ENCODE measurements at places on chromosomes 4 and X. TPM values are rescaled to one million over a fixed set of nuclear protein-coding genes. Genes with fewer than 3 reads are reported as not detected.

DNA sequence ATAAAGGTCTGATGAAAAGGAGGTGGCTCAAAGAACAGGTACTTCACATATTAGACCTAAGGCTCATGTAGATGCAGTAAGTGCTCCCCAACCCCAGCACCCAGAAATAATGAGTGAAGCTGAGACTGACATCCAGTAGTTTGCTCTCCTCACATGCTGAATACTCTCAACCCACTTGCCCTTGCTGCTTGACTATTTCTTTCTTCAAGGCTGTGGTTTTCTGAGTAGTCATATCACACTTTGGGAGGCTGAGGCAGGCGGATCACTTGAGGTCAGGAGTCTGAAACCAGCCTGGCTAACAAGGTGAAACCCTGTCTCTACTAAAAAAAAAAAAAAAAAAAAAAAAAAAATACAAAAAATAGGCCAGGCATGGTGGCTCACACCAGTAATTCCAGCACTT, 51.5 kb upstream of the PRPS1 start:
- H3K4me3 ChIP-seq, result no peak overlapping the region
- peaks cover 3% of the 10 kb centered on the region for H3K36me3 ChIP-seq

- no peaks in the 10 kb centered on the region for H3K27me3 ChIP-seq
- H3K4me3 ChIP-seq, result no peak overlapping the region
- no peak for DNase-seq
- no peaks in the 10 kb centered on the region for H3K36me3 ChIP-seq
Measured at GRCh38 chr4:38223782-38224236, 263.6 kb downstream of the PTTG2 start.

GRCh38 chrX:30814978-30815377, 74.1 kb downstream of the TAB3 start:
- H3K36me3 ChIP-seq, result no peaks in the 10 kb centered on the region
- H3K27me3 ChIP-seq, result no peaks in the 10 kb centered on the region
- no peak for DNase-seq
- H3K4me1 ChIP-seq, result peaks cover 6% of the 10 kb centered on the region

DNA sequence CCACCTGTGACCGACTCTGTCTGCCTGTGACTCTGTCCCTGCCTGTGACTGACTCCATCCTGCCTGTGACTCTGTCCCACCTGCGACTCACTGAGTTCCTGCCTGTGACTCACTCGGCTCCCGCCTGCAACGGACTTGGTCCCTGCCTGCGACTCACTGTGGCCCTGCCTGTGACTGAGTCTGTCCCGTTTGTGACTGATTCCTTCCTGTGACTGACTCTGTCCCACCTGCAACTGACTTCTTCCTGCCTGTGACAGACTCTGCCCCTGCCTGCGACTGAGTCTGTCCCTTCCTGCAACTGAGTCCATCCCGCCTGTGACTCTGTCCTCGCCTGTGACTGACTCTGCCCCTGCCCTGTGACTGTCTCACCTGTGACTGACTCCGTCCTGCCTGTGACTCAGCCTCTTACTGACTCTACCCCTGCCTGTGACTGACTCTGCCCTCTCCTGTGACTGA, 9.6 kb upstream of the UVSSA start:
- peaks cover 63% of the 10 kb centered on the region for H3K36me3 ChIP-seq
- no peaks in the 10 kb centered on the region for H3K27me3 ChIP-seq
- peak overlapping the region; percentile 69 for H3K27ac ChIP-seq
- H3K4me1 ChIP-seq, result peaks cover 25% of the 10 kb centered on the region

Gene SPINK2
- 1.9 TPM for total RNA-seq

- H3K4me1 ChIP-seq, result peaks cover 9% of the 10 kb centered on the region
- peaks cover 11% of the 10 kb centered on the region for H3K27me3 ChIP-seq
- no peaks in the 10 kb centered on the region for H3K36me3 ChIP-seq
- no peak overlapping the region for H3K27ac ChIP-seq
Measured at GRCh38 chr4:149997881-149998421, 80.3 kb upstream of the DCLK2 start.

GRCh38 chrX:37776283-37776986, 3.4 kb upstream of the CYBB start:
- peaks cover 21% of the 10 kb centered on the region for H3K4me1 ChIP-seq
- no peak overlapping the region for H3K4me3 ChIP-seq
- DNase-seq, result peak; percentile 41
- no peaks in the 10 kb centered on the region for H3K36me3 ChIP-seq

Gene SCFD2
- 30.9 TPM for total RNA-seq

Gene EPHA5
- not detected for total RNA-seq

GRCh38 chr4:1842993-1843448, 12.9 kb downstream of the LETM1 start:
- H3K4me3 ChIP-seq, result no peak overlapping the region
- peaks cover 14% of the 10 kb centered on the region for H3K4me1 ChIP-seq
- peaks cover 15% of the 10 kb centered on the region for H3K36me3 ChIP-seq
- H3K27ac ChIP-seq, result no peak overlapping the region
- H3K27me3 ChIP-seq, result no peaks in the 10 kb centered on the region
- DNase-seq, result no peak

Gene FAM47A
- not detected for total RNA-seq

Gene IL15
- total RNA-seq, result 3.4 TPM

Gene NPY2R
- not detected for total RNA-seq

Gene OPRPN
- not detected for total RNA-seq

- no peaks in the 10 kb centered on the region for H3K27me3 ChIP-seq
- H3K4me3 ChIP-seq, result no peak overlapping the region
- peak; percentile 53 for DNase-seq
- H3K4me1 ChIP-seq, result peaks cover 25% of the 10 kb centered on the region
Measured at GRCh38 chr4:74230902-74231499, 73.1 kb downstream of the MTHFD2L start.

GRCh38 chr4:176957353-176958118, 164.8 kb upstream of the VEGFC start:
- H3K4me3 ChIP-seq, result no peak overlapping the region
- no peak overlapping the region for H3K27ac ChIP-seq
- DNase-seq, result no peak
- no peaks in the 10 kb centered on the region for H3K27me3 ChIP-seq
- no peaks in the 10 kb centered on the region for H3K36me3 ChIP-seq
- H3K4me1 ChIP-seq, result no peaks in the 10 kb centered on the region

Gene BMPR1B
- not detected for total RNA-seq

Gene ZAR1
- not detected for total RNA-seq

DNA sequence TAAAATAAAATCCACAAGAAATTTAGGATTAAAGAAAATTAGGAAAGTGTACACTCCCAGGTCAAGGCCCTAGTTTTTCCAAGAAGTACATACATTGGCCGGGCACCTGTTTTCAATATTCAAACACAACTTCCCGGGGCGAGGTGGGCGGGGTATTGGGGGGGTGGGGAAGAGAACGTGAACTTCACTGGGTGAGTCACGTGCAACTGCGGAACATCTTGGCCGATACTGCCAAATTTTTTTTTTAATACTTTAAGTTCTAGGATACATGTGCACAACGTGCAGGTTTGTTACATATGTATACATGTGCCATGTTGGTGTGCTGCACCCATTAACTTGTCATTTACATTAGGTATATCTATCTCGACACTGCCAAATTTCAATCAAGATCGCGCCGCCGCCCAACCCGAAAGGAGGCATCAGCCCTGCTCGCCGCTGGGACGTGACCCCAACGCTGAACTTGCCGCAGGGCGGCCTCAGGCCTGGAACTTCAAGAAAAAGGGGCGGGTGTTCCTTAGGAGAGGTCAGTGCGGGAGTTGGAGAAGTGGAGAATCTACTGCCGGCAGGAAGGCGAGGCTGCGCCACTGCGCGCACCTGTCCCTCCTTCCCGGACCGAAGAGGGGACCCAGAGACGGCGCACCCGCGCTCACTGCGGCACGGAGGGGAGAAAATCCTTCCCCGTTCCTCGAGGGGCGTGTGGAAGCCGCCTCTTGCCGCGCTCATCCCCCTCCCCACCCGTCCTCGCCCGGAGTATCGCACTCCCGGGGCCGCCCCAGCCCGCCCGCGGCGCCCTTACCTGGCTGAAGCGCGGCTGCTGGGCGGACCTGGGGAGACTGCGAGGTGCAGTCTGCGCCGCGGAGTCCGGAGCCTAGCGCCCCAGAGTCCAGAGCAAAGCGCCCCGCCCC, at the start of gene TEC:
TSS of gene TEC (minus strand) at position 883 of the 905 bp plus-strand sequence. CDS start 41,224 bp downstream, outside the sequence.
- H3K4me3 ChIP-seq, result peak within 1 kb of the TSS; percentile 92
- peak; percentile 65 for DNase-seq
- peaks cover 16% of the 10 kb centered on the region for H3K4me1 ChIP-seq
- H3K27ac ChIP-seq, result peak within 1 kb of the TSS; percentile 84

GRCh38 chrX:43025806-43026315, 247.9 kb upstream of the PPP1R2C start:
- H3K27me3 ChIP-seq, result no peaks in the 10 kb centered on the region
- no peak overlapping the region for H3K27ac ChIP-seq
- no peak for DNase-seq
- peaks cover 6% of the 10 kb centered on the region for H3K36me3 ChIP-seq
- H3K4me3 ChIP-seq, result no peak overlapping the region

- no peaks in the 10 kb centered on the region for H3K36me3 ChIP-seq
- no peak overlapping the region for H3K27ac ChIP-seq
- H3K27me3 ChIP-seq, result no peaks in the 10 kb centered on the region
- no peak for DNase-seq
Measured at GRCh38 chr4:30882995-30883675, 163.0 kb downstream of the PCDH7 start.

DNA sequence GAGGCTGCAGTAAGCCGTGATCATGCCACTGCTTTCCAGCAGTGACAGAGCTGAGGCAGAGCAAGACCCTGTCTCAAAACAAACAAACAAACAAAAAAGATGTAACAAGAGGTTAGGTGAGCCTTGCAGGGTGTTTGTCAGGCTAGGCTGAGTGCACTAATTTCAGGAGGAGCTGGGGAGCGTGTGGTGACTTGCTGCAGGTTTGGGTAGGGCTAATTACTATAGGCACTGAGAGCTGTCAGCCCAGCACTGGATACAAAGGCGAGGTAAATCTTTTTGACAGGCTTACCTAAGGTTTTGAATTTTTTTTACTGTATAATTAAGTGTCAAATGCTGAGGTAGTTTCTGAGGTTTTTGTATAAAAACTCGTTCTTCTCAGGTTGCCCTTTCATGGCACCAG, 29.8 kb upstream of the SH3D19 start:
- H3K27me3 ChIP-seq, result peaks cover 19% of the 10 kb centered on the region
- no peak overlapping the region for H3K4me3 ChIP-seq
- no peaks in the 10 kb centered on the region for H3K36me3 ChIP-seq
- no peak overlapping the region for H3K27ac ChIP-seq

GRCh38 chrX:153440556-153441135, 5.2 kb downstream of the TREX2 start:
- no peak for DNase-seq
- no peaks in the 10 kb centered on the region for H3K4me1 ChIP-seq
- H3K36me3 ChIP-seq, result no peaks in the 10 kb centered on the region
- peaks cover 6% of the 10 kb centered on the region for H3K27me3 ChIP-seq

DNA sequence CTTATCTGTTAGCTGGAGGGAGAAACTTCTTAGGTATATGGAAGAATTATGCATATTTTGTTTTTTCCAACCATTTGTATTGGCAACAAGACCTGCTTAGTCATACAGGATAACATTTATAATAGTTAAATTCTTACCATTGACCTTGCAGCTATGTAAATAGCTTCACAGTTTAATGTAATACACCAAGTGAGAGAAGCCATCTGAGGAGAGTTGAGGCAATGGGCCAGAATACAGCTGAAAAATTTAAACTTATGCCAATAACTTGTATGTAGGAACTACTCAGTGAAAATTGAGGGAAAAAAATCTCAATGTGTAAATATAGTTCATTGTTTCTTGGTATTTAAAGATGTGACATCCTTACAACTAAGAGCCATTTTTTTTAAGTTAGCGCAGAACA, 273.5 kb downstream of the DACH2 start:
- H3K4me3 ChIP-seq, result no peak overlapping the region
- no peaks in the 10 kb centered on the region for H3K27me3 ChIP-seq
- no peak for DNase-seq
- H3K4me1 ChIP-seq, result no peaks in the 10 kb centered on the region
- H3K36me3 ChIP-seq, result no peaks in the 10 kb centered on the region

Gene DSPP
- not detected for total RNA-seq

Gene C4orf33
- 30.2 TPM for total RNA-seq

Measured in activated CD8-positive, alpha-beta memory T cell treated with anti-CD3 and anti-CD28 coated beads, Interleukin-2, amount 10 ng/mL, durations not matched to agents 7 days and 5 days (primary cell).